ENCODE measurements at places on chromosomes 4 and X.

DNA sequence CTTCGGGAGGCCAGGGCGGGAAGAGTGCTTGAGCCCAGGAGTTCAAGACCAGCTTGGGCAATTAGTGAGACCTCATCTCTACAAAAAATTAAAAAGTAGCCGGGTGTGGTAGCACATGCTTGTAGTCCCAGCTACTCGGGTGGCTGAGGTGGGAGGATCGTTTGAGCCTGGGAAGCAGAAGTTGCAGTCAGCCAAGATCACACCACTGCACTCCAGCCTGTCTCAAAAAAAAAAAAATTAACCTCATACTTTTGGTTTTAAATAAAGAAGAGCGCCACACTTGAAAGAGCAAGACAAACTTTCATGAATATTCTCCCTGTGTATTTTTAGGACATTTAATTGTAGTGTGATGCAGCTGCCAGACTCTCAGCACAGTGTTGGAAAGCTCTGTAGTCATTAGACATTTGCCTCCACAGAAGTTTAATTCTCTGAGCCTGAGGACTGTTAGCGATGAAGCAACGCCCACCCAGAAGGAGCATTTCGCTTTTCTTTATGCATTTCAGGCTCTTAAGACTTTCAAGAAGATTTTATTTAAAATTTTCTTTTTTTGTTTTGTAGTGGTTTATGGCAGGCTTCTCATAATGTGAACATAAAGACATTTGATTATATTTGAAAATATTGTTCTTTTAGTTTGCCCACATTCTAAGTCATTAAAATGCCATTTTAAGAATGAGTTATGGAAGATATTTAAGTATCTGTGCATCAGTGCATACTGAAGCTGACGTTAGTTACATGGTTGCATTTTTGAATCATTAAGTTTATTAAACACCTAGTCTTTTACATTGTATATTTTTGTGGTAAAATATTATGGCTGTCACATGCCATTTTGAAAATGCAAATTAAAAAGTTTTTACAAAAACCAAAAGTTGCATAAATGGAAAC is 45.8 kb downstream of the DCLK2 start:
- DNase-seq: no peak

DNA sequence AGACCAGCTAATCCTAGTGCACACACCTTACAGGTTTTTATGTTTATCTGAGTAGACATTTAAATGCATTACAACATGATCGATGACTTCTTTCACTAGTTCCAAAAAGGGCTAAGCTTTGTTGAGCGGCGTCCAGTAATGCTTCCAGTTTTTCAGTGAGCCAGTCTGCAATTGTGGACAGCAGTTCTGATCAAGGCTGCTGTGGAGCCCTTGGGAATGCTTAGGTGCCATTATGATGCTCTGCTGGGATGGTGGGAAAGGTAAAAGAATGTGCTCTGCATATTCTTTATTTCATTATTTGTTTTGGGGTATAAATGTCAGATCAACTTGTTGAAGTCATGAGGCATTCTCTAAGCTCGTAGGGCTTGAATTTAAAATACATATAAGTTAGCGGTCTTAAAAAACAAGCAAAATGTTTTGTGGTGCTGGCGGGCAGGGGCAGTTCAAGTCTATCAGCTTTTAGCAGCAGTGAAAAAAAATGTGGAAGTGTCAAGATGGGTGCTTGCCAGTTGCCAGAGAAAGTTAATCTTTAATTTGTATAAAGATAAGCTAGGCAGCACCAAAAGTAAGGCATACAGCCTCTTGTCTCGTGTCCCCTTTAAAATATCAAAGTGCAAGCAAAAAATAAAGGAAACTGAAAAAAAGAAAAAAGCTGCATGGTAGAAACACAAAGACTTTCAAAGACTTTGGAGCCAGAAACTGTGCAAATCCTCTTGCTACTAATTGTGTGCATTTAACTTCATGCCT is 5.8 kb downstream of the MID1IP1 start:
- DNase-seq: no peak

GRCh38 chr4:107815158-107815557 is 9.6 kb upstream of the SGMS2 start:
- no peak for DNase-seq

GRCh38 chr4:25767877-25768725 is 94.7 kb downstream of the SEL1L3 start:
- no peak for DNase-seq

DNA sequence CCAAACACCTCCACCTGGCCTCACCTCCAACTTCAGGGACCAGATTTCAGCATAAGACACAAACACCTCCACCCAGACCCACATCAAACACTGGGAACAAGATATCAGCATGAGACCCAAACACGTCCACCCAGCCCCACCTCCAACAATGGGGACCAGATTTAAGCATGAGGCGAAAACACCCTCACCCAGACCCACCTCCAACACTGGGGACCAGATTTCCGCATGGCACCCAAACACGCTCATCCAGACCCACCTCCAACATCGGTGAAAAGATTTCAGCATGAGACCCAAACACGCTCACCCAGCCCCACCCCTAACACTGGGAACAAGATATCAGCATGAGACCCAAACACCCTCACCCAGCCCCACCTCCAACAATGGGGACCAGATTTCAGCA is 210.0 kb downstream of the ASMT start:
- no peak for DNase-seq

- no peak for DNase-seq
These were observed 33.4 kb upstream of the ENPP6 start for GRCh38 chr4:184250795-184251669.

DNA sequence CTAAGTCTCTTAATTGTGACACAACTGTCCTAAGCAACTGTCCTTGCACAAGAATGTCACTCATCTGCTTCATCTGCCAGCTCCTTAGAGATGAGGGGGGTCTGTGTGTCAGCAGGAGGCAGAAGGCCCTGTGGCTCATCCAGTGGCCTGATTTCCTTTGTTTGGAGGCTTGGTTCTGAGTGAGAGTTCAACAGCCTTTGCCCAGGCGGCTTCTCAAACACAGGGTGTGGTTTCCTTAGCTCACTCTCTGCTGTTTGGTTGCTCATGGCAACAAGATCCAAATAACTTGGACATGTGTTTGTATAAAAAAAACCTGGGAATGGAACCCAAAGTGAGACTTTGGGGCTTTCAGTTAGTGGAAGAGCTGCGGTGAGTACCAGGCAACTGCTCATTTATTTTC is 46.6 kb downstream of the MAP7D3 start:
- no peak for DNase-seq

GRCh38 chr4:110486256-110486655 is 10.3 kb downstream of the ENPEP start:
- no peak for DNase-seq

- no peak for DNase-seq
These were observed 213.0 kb upstream of the VEGFC start for GRCh38 chr4:177005674-177006230.

DNA sequence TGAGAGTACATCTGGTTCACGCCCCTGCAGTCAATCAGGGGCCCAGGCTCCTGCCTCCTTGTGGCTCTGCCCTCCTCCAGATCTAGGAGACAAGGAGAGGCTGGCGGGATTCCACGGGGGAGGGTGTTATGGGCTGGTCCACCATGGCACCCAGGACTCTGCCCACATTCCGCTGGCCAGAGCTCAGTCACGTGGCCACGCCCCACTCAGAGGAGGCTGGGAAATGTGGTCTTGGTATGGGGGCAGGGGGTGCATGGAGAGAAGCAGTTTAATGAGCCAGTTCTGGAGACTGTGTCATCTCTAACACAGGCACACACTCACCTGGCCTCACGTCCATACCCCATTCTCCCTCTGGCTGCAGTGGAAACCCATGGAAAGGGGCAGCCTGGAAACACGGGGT is 31.5 kb upstream of the PSAPL1 start:
- no peak for DNase-seq

- peak; percentile 63 for DNase-seq
These were observed 46.6 kb downstream of the CCNG2 start for GRCh38 chr4:77203380-77204197.

DNA sequence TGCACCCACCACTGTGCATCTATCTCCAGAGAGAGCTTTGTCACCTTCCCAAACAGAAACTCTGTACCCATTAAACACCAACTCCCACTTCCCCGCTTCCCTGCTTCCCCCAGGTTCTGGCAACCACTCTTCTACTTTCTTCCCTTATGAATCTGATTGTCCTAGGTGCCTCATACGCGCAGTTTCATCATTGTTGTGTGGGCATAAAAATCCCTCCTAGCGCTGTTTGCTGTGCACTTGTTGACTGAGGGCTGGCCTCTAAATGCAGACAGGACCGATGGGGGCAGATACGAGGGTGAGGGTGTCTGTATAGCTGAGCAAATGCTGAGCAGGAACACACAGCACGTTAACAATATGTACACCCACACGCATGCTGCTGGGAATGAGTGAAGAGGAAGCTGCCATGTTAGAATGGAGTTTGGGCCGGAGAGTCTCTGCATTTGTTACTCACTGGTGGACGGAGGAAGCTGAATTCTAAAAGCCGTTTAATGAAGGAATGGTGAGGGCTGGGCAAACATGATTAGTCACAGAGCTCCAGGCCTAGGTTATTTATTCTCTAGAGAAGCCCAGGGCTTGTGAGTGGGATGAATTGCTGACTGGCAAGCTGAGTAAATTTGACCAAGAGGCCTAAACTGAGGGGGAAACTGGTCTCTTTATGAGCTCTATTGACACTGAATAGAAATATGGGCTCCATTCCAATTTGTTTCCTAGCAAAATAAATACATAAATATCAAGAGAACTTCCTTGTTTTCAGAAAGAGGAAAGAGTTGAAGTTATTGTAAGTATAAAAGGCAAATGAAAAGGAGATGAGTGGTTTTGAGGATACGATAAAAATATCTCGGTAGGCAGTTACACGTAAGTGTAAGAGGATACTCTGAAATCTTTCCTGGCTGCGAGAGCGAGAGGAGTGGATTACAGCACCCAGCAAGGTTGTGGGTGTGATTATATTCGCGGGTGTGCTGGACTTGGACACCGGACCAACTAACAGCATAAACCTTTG is 95.9 kb upstream of the RPS6KA3 start:
- no peak for DNase-seq

DNA sequence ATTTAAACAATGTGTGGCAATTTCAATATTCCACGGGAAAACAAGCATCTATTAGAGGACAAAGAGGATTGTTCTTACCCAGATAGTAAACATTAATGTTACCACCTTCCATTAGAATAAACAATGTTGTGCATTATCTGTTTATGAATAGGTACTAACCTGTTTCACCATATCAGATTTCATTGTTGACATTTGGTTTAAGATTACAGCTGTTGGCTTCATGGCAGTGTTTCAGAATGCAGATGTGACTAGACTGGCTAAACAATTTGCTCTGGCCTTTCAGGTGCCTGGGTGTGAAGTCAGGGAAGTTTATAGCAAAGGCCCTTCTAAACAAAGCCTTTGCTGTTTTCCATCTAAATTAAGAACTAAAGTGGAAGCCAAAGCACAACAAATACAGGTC is 464.7 kb upstream of the FAM47C start:
- DNase-seq: no peak

- no peak for DNase-seq
These were observed 158.8 kb upstream of the AADAT start for GRCh38 chr4:170248576-170248975.

DNA sequence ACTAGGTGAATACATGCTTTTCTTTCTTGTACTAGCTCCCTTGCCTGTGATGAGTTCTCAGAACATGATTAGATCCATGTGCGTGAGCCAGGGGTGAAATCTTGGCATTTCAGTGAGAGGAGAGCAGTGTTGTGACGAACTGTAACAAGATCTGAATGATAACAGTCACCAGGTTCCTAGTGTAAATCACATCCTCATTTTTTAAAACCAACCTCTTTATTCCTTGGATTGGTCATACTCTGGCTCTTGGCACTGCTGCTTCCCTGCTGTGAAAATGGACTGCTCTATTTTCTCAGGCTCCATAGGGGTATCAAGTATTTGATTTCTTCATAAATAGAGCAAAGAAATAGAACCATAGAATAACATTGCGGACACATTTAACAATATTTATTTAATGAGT is 206.3 kb downstream of the SLC4A4 start:
- DNase-seq: no peak

- no peak for DNase-seq
These were observed 173.2 kb downstream of the PABPC4L start for GRCh38 chr4:134028421-134028820.

DNA sequence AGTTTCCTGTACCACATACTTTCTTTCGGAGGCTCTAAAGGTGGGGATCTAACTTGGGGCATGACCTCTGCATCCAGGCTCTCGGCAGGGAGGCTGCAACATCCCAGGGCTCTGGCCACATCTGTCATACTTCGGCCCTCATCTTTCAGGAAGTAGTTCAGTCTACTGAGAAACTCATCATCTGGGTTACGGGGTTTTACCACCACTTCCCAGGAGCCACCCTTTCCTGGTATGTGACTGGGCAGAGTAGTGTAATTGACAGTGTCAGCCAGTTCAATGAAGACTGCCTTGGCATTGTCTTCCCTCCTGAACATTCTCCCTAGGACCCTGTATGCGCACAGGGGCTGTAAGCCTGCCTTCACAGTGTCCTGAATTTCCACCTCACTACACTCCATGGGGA is 2.8 kb downstream of the PNMA5 start:
- no peak for DNase-seq

GRCh38 chr4:112029771-112030171 is 115.5 kb upstream of the FAM241A start:
- no peak for DNase-seq

- no peak for DNase-seq
These were observed 36.1 kb downstream of the FRMPD4 start for GRCh38 chrX:12174358-12174757.

- DNase-seq: no peak
These were observed 69.8 kb upstream of the NEIL3 start for GRCh38 chr4:177239878-177240277.

DNA sequence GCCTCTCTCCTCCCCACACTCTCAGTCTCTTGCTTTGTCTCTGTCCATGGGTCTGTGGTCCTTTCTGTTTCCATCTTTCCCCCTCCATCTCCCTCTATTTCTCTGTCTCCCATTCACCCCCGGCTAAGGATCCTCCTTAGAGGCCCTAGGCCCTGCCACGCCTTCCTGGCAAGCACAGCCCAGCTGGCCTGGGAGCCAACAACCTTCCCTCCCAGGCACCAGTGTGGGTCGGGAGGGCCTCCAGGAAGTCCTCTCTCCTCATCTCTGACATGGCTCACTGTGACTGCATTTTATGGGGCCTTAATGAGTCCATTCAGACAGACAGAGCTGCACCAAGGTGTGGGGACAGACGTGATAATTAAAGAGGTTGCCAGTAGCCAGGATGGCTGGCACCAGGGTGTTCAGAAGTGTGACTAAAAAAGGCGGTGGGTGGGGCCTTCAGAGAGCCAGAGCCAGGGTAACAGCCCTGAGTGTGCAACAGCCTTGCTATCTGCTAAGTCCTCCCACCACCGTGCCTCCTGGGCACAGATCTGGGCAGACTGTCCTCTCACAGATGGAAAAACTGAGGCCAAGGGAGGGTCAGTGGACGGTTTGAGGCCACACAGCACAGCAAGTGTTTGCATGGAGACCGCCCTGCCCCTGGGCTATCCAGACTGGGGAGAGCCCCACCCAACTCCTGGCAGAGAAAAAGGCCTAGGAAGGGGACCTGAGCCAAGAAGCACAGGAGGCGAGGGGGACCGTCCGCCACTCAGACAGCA is 31.5 kb downstream of the BLOC1S4 start:
- DNase-seq: no peak

GRCh38 chr4:88820698-88821415 is 123.2 kb upstream of the NAP1L5 start:
- DNase-seq: no peak
